Hippocampal formation (tissue), 2 donors: ENCODE measurements at places on chromosomes 13 and 19.

- no peak for DNase-seq
Observed at GRCh38 chr13:75492389-75492788, 10.4 kb upstream of the TBC1D4 start.

DNA sequence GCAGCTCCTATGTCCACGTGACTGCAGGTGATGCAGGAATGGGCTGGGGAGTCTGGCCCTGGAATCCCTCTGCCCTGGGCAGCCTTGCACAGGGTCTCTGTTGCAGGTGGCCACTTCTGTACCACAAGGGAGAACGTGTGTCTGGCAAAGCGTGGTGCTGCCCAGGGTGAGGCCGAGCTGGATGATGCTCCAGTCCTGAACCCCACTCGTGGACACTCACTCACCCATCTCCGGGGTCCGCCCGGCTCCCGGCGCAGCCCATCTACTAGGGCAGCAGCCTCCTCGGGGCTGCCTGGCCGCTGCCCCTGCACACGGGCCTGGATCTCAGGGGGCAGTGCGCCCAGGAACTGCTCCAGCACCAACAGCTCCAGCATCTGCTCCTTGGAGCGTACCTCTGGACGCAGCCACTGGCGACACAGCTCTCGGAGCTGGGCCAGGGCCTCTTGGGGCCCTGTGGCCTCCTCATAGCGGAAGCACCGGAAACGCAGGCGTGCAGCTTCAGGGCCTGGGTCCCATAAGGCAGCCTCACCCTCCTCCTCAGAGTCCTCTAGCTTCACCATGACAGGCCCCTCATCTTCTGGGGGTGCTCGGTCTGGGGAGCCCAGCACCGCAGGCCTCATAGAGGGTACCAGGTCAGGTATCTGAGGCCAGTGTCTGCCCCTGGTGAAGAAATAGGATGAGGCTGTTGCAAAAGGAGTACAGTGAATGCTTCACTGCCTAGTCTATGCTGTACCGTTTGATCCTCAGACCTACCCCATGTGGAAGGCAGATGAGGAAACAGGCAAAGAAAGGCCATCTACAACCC is 2.2 kb downstream of the MZF1 start:
- no peak for DNase-seq

DNA sequence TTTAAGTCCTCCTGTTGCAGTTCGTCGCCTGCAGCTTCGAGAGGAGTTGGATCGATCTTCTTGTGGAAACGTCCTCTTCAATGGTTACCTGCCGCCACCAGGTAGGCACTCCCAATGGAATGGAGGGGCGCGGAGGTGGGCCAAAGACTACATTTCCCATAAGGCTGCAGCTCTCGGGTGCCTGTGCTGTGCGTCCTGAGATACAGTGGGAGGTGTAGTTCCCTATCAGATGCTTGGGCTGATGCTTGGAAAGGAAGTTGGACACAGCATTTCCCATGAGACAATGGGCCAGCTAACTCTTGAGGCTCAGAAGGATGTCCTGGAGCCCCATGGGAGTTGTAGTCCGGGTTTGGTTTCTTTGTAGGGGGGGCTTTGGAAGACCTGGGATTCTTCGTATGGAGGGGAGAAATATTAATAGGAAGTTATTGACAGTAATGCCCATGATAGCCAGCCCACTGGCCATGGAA is 1.8 kb downstream of the SHKBP1 start:
- no peak for DNase-seq

DNA sequence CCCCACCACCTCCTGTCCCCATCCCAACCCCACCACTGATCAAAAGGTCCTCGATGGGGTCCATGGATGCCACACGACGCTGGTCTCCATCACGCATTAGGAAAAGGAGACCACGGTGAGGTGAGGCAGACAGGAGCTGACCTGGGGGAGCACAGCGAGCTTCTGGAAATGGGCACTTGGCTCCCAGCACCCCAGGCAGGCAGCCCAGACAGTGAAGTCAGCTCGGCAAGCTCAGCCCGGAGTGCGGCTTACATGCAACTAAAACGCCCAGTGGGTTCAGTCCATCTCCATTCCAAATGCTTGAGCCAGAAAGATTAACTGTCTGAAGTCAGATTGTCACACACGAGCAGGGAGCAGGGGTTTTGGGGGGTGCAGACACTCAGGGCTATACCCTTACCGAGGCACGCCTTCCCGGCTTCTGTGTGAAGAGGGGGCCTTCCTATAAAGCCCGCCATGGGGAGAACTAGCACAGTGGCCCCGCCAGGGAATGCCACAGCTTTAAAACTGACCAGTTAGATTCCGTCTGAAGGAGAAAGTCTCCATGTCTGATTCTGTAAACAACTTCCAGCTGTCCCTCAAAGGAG is 79.4 kb downstream of the SPACA7 start:
- DNase-seq, result no peak

DNA sequence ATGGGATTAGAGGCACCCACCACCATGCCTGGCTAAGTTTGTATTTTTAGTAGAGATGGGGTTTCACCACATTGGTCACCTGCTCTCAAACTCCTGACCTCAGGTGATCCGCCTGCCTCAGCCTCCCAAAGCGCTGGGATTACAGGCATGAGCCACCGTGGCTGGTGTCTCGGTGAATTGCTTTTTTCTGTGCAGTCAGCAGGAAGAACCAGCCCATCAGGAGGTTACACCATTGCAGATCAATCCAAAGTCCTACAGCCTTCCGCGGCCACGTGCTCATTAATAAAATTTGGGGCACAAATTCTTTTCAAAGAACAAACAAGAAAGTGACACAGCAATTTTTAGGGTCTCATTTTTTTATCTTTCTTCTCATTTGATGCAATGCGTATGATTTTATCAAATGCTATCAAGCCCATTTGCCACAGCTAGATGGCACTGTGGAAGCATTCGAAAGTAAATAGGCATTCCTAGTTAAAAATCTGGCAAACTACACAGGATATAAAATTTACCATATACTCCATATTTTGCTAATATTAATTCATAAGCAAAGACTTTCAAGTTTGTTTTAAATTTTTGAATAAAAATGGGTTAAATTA is 54.4 kb upstream of the ZNF835 start:
- DNase-seq, result peak; percentile 57

DNA sequence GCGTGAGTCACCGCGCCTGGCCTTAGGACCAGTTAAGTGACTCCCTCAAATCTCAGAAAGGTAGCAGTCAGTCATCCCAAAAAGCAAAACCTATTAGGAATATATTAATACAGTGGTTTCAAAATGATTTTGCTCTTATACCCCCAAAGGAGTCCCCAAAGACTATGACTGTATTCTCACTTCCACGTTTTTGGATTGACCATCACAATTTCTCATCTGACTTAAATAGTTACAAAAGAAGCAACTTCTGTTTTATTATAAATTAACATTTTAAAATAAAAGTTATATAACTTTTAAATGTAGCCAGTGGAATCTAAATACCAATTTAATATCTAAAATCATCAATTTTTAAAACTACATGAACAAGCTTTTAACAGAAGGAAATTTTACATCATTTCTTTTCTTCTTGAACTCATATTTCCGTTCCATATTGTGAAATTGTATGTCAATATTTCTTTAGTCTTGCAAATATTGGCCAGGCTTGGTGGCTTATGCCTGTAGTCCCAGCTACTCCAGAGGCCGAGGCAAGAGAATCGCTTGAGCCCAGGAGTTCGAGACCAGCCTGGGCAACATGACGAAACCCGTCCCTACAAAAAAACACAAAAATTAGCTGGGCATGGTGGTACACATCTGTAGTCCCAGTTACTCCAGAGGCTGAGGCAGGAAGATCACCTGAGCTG is 1.5 kb upstream of the SPART start:
- DNase-seq, result no peak

GRCh38 chr13:31201341-31202031 is 1.7 kb downstream of the B3GLCT start:
- no peak for DNase-seq

GRCh38 chr19:37078717-37079032 is 442 bp downstream of the ZNF420 start:
- no peak for DNase-seq
